Activated CD4-positive, alpha-beta T cell treated with anti-CD3 and anti-CD28 coated beads for 48 hours (primary cell): ENCODE measurements at places on chromosomes 1 and 21.

GRCh38 chr1:42221952-42222606, 57.5 kb upstream of the GUCA2A start:
- DNase-seq: no peak

DNA sequence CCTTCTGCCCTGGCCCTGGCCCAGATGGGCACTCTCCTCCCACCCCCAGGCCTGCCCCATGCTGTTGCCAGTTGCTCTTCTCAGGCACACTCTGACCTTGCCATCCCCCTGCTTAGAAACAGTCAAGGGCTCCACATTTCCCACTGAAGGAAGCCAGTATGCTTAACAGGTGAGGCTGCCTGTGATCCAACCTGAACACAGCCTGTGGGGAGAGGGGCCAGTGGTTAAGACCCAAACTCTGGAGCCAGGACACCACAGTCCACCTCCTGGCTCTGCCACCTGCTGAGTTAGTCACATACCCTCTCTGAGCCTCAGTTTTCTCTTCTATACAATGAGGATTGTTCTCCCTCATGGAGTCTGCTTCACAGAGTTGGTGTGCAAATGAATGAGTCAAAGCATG, 526.9 kb downstream of the MATN1 start:
- no peak for DNase-seq

DNA sequence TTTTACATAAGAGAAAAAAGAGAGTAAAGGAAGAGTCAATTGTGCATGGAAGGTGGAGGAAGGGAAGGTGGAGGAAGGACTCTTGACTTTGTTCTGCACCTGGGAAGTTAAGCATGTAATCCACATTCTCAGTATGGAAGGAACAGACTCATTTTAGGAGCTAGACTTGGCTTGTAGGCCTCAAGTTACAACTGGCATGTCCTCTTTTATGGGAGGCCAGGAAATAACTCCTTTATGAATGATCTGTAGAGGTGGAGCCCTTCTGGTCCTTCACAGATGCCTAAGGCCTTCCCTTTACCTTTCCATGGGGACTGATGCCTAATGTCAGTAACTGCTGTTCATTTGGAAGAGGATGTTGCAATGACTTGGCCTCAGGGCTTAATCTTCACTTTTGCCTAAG, 29.4 kb upstream of the CCSAP start:
- DNase-seq: no peak

GRCh38 chr1:30466026-30466425, 257.4 kb downstream of the MATN1 start:
- DNase-seq: no peak
